CD4-positive, alpha-beta T cell treated with Interleukin-1 beta for 1 hour (primary cell): ENCODE measurements at places on chromosomes 7 and 10.

DNA sequence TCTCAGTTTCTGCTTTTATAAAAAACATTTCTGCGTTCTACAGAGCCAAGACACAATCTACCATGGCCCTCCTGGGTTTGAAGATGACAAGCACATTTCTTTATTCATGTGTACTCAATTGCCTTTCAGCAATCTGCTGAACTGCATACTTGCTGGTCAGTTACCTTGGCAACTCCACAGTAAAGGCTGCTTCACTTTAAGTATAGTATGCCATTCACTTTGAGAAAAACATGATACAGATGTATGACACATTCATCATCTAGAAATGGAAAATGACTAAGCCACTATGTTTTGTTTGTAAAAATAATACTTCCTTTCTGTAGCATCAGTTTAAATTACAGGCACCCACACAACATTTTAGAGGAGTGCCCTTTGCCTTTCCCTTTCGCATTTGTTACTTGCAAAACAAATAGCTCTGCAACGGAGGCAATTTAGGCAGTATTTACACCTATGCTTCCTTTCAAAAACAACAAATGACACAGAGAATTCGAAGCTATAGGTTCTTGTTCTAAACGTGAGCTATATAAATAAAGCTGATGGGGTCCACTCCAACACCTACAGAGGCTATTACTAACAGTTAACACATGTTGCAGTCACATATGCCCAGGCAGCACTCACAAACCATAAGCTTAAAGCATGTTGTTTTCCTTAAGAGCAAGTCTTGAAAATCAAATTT lies 23.5 kb downstream of the SGCE start:
- DNase-seq: no peak

DNA sequence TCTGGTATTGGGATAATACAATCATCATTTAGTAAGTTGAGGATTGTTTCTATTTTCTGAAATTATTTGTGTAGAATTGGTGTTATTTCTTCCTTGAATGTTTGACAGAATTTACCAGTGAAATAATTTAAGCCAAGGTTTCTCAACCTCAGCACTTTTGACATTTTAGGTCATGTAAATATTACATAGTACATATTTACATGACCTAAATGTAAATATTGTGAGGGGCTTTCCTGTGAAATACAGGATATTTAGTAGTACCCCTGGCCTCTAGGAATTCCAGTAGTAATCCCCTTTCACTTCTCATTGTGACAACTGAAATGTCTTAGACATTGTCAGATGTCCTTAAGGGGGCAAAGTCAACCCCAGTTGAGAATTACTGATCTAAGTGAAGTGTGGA lies 59.8 kb downstream of the TBC1D12 start:
- no peak for DNase-seq

DNA sequence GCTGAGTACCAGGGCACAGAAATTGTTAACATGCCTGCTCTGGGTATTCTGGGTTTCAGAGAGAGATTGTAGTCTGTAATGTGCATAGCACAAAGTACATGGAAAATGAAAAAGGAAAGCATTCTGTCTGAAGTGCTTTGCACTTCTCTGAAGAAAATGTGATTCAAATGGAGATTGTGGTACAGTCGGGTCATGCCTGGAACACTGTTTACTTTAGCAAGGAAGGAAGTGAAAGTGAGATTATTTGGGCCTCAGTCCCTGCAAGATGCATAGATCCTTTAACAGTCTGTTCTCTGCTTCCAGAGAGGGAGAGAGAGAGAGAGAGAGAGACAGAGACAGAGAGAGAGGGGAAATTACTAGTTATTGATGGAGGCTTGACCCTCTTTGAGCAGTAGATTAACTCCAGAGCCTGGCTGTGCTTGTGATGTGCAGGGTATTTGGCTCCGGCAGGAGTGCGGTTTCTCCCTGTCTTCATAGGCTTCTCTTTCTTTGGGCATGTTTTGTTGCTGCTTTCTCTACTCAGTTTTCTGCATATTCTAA lies 5.4 kb downstream of the VWC2 start:
- no peak for DNase-seq

DNA sequence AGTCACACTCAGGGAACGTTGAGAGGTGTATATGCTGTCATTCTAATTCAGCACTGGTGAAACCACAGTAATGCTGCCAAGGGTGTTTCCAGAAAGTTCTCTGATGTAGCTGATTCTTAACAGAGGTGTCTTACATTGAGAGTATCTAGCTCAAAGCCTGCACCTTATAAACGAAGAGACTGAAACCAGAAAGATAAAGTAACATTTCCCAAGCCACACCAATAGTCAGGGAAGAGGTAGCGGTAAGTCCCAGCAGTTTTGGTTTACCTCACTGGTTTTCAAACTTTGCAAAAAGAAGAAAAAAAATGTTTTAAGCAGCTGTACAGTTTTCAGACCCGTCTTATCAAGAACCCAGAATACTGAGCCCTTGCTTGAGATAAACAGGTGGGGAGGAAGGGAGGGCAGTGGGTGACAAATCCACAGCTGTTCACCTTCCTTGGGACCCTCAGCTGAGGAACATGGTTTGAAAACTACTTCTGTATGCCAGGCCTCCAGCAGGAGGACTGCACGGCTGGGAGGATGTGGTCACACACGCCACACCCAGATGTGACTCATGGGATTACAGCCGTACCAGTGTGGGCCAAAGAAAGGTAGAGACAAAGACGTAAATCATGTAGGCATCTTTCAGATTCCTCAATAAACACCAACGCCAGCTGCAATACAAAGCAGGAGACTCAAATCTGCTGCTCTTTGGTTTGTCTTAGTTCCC lies 63.9 kb upstream of the GSDME start:
- DNase-seq: peak; percentile 87

DNA sequence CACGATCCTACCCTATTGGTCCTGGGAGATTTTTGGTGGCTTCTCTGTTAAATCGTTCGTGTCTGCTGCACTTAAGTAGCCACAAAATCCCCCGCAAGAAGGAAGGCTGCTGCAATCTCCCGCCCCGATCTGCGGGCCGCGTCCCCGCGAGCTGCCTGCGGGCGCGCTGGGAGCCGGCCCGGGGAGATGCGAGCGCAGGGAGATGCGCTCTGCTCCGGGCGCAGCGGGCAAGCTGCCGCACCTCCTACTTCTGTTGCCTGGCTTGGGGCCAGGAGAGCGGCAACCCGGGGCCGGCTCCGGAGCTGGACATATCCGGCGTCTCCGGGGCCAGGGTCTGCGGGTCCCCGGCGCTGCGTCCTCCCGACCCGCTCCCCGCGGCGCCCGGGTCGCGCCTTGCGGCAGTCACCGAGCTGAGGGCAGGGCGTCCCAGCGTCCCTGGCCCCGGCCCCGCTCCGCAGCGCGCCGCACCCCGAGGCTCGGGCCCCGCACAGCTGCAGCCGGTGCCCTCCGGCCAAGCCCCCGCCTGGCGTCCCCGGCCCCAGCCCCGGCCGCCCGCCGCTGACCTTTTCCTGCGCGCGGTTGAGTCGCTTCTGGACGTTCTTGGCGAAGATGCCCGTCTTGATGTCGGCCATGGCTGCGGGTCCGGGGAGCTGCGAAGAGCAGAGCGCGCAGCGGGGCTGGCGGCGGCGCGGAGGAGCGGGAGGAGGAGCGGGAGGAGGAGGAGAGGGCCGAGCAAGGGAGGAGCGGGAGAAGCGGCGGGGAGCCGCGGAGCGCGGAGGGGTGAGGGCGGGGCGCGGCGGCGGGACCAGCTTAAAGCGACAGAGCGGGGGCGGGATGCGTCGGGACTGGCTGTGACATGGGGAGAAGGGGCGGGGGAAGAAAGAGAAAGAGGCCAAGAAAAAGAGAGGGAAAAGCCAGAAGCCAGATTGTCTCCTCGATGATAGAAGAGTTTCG lies at the start of gene AMPH:
AMPH (minus strand) TSS at position 654 of the 954 bp plus-strand sequence; CDS start at position 632, 22 bp downstream.
- DNase-seq: no peak

- DNase-seq: no peak
These were observed 22.5 kb upstream of the UCMA start for GRCh38 chr10:13256627-13257026.

DNA sequence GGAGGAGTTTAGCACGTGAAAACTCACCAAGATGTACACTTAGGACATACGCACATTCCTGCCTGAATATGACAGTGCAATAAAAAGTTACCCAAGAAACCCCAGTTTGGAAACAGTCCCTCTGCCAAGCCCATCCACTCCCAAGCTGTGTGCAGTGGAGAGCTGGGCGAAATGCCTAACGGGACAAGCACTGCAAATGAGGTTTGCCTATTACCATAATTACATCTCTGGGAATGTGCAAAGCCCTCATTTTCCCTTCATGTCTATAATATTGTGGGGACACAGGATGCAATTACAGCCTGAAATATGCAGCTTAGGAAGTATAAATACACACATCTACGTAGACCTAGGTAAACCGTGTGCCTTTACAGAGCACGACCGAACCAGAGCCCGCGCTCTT lies 117.5 kb downstream of the PLXNA4 start:
- no peak for DNase-seq

- DNase-seq: no peak
These were observed 122.6 kb downstream of the LRRC4 start for GRCh38 chr7:127908430-127909258.

DNA sequence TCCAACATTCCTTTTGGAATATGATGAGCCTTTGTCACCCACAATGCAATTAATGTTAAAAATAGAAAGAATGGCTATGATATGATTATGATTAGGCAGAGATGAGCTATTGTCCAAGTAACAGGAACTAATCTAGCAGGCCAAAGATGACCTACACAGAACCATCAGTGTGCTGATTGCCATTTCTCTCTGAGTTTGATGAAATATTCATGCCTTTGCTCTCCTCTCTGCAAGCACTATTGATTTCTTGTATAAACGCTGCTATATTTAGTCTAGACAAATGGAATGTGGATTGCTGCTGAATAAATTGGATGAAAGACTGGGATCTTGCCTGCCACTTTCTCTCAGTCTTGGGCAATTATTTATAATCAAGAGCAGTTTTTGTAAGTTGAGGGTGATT lies 85.4 kb downstream of the HDAC9 start:
- DNase-seq: no peak

DNA sequence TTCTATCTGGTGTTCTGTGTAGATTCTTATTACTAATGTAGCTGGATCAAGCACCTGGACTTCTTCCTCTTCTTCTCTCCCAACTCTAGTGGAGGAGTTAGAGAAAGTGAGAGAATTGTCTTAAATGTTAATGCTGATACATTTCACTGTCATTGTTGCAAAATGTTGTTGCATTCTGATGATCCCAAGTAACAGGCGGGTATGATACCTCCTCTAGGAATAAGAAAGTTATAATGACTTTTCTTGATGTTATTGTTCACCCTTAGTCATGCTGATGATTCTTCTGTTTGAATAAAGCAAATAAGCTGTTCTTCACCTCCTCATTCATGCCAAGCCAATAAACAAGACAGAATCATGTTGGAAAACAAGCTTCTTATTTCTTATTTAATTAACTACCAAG lies 9.1 kb downstream of the CHRM2 start:
- DNase-seq: no peak

DNA sequence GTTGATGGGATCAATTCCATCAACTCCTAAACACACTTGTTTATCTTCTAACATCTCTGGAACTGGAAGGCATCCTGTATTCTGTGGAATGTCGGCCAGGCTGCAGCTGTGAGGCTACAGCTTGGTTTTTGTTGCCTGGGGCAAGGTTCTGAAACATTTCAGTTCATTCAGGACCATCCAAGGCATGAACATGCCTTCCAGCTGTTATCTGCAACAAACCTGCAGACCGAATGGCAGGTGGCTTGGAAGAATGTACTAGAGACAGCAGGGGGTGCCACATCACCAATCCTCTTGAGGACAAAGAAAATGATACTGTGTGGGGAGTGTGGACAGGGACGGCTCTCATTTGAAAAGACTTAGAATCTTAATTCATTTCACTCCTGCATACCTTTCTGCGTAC lies 12.4 kb downstream of the PAPOLB start:
- no peak for DNase-seq
